CD4-positive, CD25-positive, alpha-beta regulatory T cell (primary cell): ENCODE measurements at places on chromosomes 5 and 9.

GRCh38 chr5:125756456-125756855 lies 666.8 kb upstream of the GRAMD2B start:
- DNase-seq: no peak

DNA sequence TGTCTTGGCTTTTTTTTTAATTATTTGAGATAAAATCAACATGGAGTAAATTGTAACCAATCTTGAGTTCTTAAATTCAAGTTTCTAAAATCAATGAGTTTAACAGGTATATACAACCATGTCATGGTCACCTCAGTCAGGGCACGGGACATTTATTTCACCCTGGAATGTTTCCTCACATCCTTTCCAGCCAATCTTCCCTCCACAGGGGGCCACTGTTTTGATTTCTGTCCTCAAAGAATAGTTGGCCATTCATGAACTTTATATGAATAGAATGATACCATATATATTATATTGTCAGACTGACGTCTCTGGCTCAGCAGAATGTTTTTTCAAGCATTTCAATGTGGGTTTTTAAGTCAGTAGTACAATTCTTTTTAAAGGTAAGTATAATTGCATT lies 806 bp downstream of the ZNF474 start:
- DNase-seq: no peak

DNA sequence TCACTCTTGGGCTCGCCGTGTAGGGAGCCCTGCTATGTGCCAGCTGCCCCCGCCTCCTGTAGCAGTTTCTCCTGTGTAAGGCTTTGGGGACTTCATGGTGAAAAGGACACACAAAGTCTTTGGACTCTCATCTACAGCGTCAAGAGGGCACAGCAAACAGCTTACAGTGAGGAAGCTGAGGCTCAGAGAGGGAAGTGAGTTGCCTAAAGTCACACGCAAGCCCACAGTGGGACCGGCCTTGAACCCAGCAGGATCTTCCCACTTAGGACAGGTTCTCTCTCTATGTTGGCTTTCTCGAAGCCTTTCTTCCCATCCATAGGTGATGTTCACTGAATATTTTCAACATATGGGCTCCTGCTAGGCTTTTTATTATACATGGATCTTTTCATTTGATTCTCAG lies 9.8 kb upstream of the PRRX2 start:
- DNase-seq: no peak

- no peak for DNase-seq
Measured at GRCh38 chr5:145934276-145934675, 2.1 kb upstream of the SH3RF2 start.

DNA sequence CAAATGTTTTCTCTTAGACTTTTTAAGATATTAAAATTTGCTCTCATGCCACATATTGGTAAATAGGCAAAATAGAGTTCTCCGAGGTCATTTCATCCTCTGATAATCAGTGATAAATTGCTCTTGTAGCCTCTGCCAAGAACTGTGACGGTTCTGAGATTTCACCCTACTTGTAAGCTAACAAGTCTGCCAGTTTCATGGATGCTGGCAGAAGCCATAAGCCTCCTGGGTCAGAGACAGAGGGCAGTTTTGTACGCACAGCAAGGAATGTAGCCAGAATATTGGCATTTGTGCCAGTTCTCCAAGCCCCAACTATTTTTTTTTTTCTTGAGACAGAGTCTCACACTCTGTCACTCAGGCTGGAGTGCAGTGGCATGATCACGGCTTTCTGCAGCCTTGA lies 945.0 kb upstream of the WWC1 start:
- no peak for DNase-seq

DNA sequence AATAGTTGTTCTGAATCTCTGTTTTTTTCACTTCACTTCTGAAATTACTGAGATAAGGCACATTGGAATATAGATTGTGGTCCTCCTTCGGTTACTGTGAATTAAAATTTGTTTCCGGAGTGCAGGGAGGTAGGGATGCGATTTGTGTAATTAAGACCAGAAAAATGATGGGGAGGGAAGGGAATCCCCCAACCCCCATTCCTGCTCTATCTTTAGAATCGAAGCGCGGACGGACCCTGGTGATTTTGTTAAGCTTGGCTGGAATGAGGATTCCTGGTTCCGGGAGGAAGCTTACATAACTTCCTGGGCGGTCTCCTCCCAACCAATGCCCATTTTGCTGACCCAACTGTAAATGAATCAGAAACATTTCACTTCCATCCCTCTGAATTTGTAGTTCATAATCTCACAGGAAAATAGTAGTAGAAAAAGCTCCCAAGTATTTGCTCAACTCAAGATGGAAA lies 220.1 kb upstream of the MSX2 start:
- no peak for DNase-seq

- DNase-seq: no peak
Measured at GRCh38 chr9:135536216-135536615, 9.7 kb upstream of the OBP2A start.

GRCh38 chr5:102858808-102859207 lies 103.7 kb downstream of the PAM start:
- DNase-seq: no peak

DNA sequence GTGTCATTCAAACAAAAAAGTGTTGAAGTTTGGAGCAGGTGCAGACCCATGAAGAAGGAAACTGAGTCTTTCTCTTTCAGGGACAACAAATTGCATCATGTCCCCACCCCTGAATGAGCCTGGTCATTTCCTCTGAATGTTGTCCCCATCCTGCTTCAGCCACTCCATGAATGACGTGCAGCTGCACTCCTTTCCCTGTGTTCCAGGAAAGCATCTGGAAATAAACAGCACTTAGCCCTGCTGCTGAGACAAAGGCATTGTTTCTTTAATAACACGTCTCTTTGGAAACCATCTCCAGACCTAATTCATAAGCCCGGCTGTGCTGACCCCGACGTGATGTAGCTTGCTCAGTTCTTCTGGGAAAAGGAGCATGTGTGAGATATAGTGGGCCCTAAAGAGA lies 682.3 kb downstream of the BRINP1 start:
- no peak for DNase-seq

GRCh38 chr9:98884849-98885248 lies 58.9 kb upstream of the COL15A1 start:
- DNase-seq: no peak

GRCh38 chr9:71928806-71929205 lies 17.4 kb downstream of the C9orf85 start:
- DNase-seq: no peak

- DNase-seq: no peak
Measured at GRCh38 chr5:72648480-72648879, 141.3 kb upstream of the ZNF366 start.

DNA sequence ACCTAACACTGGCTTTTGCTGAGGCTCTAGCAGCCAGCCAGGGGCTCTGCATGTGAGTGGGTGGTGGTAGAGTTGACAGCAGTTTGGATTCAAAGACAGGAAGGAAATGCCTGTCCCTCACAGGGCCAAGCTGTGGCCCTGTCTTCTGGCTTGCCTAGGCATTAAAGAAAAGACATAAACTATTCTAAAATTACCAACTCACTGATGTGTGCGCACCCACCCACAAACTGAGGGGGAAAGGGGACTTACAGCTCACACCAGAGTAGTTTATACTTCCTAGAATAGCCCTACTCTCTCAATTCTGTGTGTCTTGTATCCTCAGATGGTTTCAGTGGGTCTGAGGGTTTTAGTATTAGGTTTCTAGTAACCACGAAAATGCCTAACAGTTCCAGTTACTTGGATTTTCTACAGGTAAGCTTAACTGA lies 18.3 kb upstream of the IL13 start:
- DNase-seq: no peak

DNA sequence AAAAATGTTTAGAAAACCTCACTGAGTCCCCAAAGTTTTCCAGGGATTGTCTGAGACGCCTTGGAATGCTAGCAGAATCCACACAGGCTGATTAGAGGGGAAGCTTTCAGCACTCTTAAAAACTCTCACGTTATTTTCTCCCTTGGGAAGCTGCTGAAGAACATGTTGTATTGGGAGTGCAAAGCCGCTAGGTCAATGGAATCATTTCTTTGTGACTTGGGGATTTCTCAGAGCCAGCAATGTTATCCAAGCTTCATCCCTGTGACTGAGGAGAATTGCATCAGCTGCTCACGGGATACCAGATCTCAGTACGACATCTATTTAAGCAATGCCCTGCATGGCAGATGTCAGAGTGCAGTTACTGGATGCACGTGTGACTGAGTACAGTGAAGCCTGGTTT lies 426.4 kb upstream of the MPDZ start:
- no peak for DNase-seq

- DNase-seq: no peak
Measured at GRCh38 chr5:86909418-86910295, 291.9 kb downstream of the COX7C start.

DNA sequence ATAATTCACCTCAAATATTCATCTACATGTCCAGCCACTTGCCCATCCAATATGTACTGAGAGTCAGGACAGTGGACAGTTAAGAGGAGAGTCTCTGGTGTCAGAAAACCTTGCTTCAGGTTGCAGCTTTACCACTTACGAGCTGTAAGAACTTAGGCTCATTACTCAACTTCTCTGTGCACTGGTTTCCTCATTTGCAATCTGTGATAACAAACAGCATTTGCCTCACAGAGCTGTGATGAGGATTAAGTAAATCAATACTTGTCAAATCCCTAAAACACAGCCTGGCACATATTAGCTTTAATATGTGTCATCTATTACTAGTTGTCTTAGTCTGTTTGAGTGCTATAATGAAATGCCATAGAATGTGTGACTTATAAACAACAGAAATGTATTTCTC lies 8.6 kb downstream of the GOLGA1 start:
- DNase-seq: no peak

GRCh38 chr9:137382444-137383080 lies 40.4 kb downstream of the EXD3 start:
- DNase-seq: no peak

DNA sequence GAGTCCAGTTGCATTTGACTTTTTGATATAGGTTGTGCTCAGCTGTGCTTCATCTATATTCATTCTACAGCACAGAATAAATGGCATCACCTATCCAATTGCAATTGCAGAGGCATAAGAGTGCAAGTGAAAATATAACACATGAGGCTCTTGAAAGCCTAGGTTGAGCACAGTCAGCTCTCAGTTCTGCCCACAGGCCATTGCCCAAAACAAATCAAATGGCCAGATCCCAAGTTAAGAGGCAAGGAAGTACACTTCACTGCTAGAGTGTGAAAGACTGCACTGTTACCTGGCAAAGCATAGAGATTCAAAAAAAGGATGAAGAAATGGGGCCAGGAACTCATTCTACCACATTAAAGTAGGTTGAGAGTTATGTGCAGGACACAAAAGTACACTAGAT lies 305.5 kb upstream of the SEMA6A start:
- DNase-seq: no peak

GRCh38 chr9:89862316-89862715 lies 257.5 kb downstream of the GADD45G start:
- no peak for DNase-seq

DNA sequence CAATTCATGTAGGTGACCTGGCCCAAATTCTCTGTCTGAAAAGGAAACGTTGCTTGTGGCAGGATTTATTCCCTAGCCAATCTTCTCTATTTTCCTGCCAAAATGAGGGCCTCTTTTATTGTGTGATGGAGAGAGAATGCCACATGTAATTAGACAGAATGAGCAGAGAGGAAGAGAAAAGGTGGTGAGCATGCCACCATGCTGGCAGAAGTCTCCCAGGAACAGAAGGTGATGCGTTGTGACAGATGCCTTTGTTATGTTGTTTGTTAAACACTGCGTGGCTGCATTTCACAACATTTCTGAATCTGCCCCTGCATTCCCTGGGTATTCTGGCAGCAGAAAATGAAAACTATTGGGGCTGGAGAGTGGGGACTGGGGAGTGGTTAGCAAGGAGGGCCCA lies 577.6 kb downstream of the TLR4 start:
- no peak for DNase-seq

- no peak for DNase-seq
Measured at GRCh38 chr5:173443971-173444370, 115.8 kb upstream of the STC2 start.

DNA sequence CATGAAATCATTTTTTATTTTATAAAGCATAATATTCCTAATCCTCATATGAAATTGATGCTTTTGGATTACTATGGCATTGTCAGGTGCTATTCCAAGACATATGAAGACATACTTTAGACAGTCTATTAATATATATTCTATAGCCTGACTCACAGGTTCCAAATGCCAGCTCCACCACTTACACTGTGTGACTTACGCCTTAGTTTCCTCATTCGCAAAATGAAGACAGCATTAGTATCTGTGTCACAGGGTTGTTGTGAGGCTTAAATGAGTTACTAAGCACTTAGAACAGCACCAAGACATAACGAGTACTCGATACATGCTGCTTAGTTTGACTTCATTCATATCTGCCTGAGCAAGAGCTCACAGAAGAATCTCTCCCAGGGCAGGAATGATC lies 132.2 kb upstream of the PTGER4 start:
- no peak for DNase-seq

GRCh38 chr5:102241809-102242421 lies 54.2 kb downstream of the SLCO4C1 start:
- no peak for DNase-seq

GRCh38 chr9:82206946-82207345 lies 218.4 kb downstream of the SPATA31D1 start:
- DNase-seq: no peak

- no peak for DNase-seq
Measured at GRCh38 chr9:20906326-20906725, 125.1 kb downstream of the HACD4 start.

DNA sequence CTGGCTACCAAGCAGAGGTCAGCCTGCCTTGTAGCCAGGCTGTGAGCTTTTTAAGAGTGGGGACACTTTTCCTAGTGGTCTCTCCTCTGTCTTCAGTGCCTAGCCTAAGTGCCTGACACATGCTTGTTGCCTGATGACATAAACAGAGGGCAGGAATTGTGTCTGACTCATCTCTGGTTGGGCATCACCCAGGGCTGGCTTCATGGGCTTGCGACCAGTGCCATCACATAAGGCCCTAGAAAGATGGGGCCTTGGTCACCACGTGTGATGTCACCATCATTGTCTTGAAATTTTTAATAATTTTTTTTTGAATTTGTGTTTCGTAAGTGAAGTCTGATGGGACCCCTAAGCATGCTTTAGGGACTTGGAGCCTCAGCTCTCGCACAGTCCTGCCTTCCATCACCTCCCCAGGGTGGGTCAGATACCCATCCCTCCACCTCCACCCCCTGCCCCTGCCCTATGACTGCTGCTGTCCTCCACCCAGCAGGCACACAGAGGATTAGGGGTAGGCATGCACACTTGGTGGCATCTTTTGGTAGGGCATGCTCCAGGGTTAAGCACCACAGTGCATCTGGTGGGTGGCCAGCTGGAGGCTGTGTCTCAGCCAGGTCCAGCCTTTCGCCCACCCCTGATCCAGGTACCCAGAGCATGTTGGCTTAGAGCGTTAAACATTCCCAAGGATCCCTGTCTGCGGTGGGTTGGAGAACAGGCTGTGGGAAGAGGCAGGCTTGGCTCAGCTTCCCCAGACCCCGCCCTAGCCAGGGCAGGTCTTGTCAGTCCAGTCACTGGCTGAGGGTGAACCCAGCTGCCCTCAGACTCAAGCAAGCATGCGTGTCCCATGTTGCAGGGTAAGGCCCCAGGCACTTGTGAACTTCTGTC lies 80.1 kb upstream of the SH3PXD2B start:
- DNase-seq: no peak

- DNase-seq: no peak
Measured at GRCh38 chr5:122187426-122187825, 58.1 kb downstream of the ZNF474 start.

- DNase-seq: no peak
Measured at GRCh38 chr9:18058564-18059442, 415.1 kb upstream of the ADAMTSL1 start.

GRCh38 chr5:97628031-97628430 lies 445.0 kb upstream of the RIOK2 start:
- DNase-seq: no peak
